ENCODE measurements at places on chromosomes 2 and 18. TPM values are rescaled to one million over a fixed set of nuclear protein-coding genes. Genes with fewer than 3 reads are reported as not detected.

GRCh38 chr2:17934721-17935120 lies 56.3 kb downstream of the KCNS3 start:
- H3K27me3 ChIP-seq = no peaks in the 10 kb centered on the region
- no peak overlapping the region for H3K27ac ChIP-seq
- no peak overlapping the region for H3K4me3 ChIP-seq

DNA sequence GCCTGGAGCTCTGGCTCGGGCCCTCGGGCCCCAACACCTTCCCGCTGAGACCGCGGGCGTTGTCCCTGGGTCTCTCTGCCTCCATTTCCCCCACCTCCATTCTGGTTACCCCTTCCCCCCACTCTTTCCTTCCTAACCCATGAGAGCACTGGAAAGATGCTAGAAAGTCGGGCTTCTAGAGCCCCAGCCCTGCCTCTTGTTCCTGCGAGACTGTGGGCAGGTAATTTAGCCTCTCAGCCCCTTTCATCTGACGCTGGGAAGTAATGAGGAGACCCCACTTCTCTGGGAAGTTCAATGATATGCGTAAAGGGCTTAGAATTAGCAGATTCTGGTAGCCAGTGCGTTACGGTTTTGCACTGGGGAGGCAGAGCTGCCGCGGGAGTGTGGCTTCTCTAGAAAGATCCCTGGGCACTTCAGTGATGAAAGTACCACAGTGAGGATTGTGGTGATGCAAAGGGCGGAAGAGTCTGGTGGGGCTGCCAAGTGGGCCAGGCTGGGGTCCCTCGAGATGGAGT lies 16.2 kb upstream of the ECEL1 start:
- no peak overlapping the region for H3K27ac ChIP-seq
- H3K4me1 ChIP-seq = peaks cover 8% of the 10 kb centered on the region
- DNase-seq = no peak
- no peaks in the 10 kb centered on the region for H3K27me3 ChIP-seq
- no peak overlapping the region for H3K4me3 ChIP-seq
- no peaks in the 10 kb centered on the region for H3K36me3 ChIP-seq

GRCh38 chr18:58101291-58101794 lies 57.3 kb downstream of the NEDD4L start:
- DNase-seq = no peak
- peaks cover 55% of the 10 kb centered on the region for H3K4me1 ChIP-seq

DOK6 gene
- total RNA-seq = 2.9 TPM

DNA sequence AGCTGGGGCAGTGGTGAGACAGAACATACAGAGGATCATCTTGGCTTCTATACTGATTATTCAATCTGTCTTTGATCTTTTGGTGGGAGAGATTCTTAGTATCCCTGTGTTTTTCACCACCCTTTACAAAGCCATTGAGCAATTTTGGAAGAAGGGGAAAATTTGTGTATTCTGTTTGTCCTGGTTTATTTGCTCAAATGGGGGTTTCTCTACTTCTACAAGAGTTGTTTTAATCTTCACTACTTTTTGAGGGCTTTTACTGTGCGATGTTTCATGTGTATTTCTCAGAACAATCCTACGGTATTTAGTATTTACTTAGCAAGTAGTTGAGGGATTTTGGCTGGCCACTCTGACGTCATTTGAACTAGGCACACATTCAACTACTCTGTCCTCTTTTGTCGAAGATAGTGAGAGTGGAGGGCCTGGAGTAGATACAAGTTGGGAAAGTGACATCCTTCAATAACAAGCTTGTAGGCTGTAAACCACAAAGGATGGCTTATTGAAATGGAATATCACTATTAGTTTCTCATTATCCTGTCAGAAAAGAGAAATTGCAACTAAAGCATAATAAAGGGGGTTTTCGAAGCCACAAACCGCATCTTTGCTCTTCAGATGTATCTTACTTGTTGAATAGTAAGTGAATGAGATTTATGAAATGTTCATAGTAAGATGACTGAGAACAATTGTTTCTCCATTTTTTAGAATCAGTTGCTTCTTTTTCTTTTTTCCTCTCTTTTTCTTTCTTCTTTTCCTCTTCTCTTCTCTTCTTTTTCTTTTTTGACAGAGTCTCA lies 24.8 kb downstream of the FMNL2 start:
- peak; percentile 44 for DNase-seq
- no peaks in the 10 kb centered on the region for H3K27me3 ChIP-seq
- H3K4me3 ChIP-seq = no peak overlapping the region
- H3K27ac ChIP-seq = peak overlapping the region; percentile 70
- no peaks in the 10 kb centered on the region for H3K36me3 ChIP-seq
- H3K4me1 ChIP-seq = peaks cover 35% of the 10 kb centered on the region

DNA sequence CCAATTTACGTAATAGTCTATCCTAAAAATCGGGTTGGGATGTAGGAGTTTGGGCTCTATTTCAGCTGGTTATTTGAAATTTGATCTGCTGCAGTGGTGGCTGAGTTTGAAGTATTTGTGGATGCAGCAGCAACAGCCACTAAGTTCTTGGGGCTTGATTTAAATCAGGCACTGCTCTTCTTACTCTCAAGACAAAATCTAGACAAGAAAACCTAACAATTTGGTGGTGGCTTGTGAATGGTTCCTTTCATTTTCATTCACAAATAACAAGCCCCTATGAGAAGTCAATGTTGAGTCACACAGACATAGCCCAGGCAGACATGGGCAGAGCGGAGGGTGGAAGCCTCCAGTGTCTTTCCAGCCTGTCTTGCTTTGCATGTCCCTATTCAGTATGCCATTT lies 199.3 kb downstream of the LTBP1 start:
- H3K4me1 ChIP-seq = no peaks in the 10 kb centered on the region
- DNase-seq = no peak
- H3K4me3 ChIP-seq = no peak overlapping the region
- H3K27ac ChIP-seq = no peak overlapping the region
- no peaks in the 10 kb centered on the region for H3K36me3 ChIP-seq
- no peaks in the 10 kb centered on the region for H3K27me3 ChIP-seq

DNA sequence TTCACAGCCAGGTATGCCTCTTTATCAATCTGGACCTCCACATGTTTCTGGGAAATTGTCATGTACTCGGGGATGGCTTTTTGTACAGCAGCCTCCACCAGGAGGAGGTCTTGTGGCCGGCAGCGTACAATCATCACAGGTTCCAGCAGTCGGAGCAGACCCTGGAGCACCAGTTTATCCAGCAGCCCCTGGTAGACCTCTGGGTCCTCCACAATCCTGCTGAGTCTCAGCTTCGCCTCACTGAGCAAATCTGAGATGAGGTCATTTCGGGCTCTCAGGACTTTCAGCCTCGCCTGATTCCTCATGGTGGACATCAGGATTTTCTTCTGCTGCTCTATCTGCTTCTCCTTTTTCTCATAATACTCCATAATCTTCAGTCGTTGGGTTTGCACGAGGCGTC lies 32.8 kb downstream of the TMEM247 start:
- H3K4me1 ChIP-seq = no peaks in the 10 kb centered on the region
- DNase-seq = no peak
- no peaks in the 10 kb centered on the region for H3K27me3 ChIP-seq
- H3K36me3 ChIP-seq = no peaks in the 10 kb centered on the region
- no peak overlapping the region for H3K27ac ChIP-seq

- no peaks in the 10 kb centered on the region for H3K36me3 ChIP-seq
- no peak overlapping the region for H3K4me3 ChIP-seq
- no peaks in the 10 kb centered on the region for H3K4me1 ChIP-seq
These were observed 246.1 kb downstream of the BCL2 start for GRCh38 chr18:63073481-63073880.

CCDC150 gene
- 3.2 TPM for total RNA-seq

DNA sequence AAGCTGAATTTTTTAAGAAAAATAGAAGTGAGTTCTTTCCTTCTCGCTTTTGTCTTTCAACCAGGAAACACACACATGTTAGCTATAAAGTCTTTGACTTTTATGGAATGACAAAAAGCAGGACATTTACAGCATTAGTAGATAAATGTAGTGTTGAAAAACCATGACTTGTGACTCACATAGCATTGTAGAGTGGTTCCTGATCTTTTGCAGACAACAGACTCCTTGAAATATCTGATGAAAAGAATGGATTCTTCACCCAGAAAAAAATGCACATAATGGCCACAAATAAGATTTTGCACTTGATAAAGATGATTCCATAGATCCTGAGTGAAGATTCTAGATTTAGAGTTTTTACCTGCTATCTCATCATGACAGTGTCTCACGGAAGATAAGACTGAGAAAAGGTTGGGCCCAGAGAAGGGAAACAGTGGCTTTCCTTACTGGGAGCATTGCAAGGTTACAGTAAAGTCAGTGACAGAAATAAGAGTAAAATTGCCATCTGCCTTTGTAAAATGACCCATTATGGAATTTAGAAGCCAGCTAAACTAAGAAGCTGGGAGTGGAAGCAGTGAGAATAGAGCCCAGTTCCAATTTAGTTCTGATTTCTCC lies 14.0 kb downstream of the SMARCAL1 start:
- H3K4me1 ChIP-seq = no peaks in the 10 kb centered on the region
- H3K4me3 ChIP-seq = no peak overlapping the region
- H3K36me3 ChIP-seq = peaks cover 74% of the 10 kb centered on the region
- H3K27me3 ChIP-seq = no peaks in the 10 kb centered on the region
- DNase-seq = no peak
- no peak overlapping the region for H3K27ac ChIP-seq

ALPI gene
- not detected for total RNA-seq

- H3K4me1 ChIP-seq = peaks cover 7% of the 10 kb centered on the region
- no peaks in the 10 kb centered on the region for H3K27me3 ChIP-seq
- H3K36me3 ChIP-seq = no peaks in the 10 kb centered on the region
- no peak overlapping the region for H3K27ac ChIP-seq
- DNase-seq = no peak
These were observed 1246.0 kb upstream of the ZEB2 start for GRCh38 chr2:145765874-145766273.

- H3K4me1 ChIP-seq = peaks cover under 1% of the 10 kb centered on the region
- no peak overlapping the region for H3K27ac ChIP-seq
- no peaks in the 10 kb centered on the region for H3K27me3 ChIP-seq
- H3K36me3 ChIP-seq = no peaks in the 10 kb centered on the region
These were observed 609.0 kb downstream of the IRS1 start for GRCh38 chr2:226190479-226191252.

ZNF24 gene
- total RNA-seq = 54.9 TPM

MDH1B gene
- total RNA-seq = 5.0 TPM

SERPINB3 gene
- total RNA-seq = not detected

GRCh38 chr2:140842110-140842509 lies 1288.7 kb downstream of the LRP1B start:
- H3K36me3 ChIP-seq = no peaks in the 10 kb centered on the region
- no peak overlapping the region for H3K27ac ChIP-seq
- no peak overlapping the region for H3K4me3 ChIP-seq
- DNase-seq = no peak
- H3K27me3 ChIP-seq = no peaks in the 10 kb centered on the region

DNA sequence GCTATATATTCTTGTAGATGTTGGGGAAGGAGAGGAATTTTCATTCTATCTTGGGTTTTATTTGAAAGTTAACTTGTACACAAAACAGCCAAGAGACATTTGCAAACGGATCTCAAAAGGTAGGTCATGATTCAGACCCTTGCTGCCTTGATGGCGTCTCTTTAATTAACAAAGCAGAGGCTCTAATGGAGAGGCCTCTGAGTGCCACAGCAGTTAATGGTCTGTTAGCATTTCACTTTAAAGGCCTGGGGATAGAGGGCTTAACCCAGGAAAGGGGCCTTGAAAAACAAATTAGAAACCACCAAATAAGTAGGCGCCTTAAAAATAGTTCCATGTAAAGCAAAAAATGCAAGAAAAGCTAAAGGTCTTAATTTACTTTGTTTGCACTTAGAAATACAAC lies 836.9 kb upstream of the CELF4 start:
- H3K27me3 ChIP-seq = no peaks in the 10 kb centered on the region
- no peak overlapping the region for H3K4me3 ChIP-seq
- no peaks in the 10 kb centered on the region for H3K36me3 ChIP-seq
- H3K4me1 ChIP-seq = no peaks in the 10 kb centered on the region

CKAP2L gene
- total RNA-seq = 0.13 TPM

GRCh38 chr18:23550898-23551297 lies 35.4 kb downstream of the NPC1 start:
- peak overlapping the region; percentile 44 for H3K27ac ChIP-seq
- peaks cover 11% of the 10 kb centered on the region for H3K4me1 ChIP-seq
- no peak overlapping the region for H3K4me3 ChIP-seq
- H3K27me3 ChIP-seq = no peaks in the 10 kb centered on the region
- H3K36me3 ChIP-seq = peaks cover 28% of the 10 kb centered on the region

CERKL gene
- total RNA-seq = not detected

DNA sequence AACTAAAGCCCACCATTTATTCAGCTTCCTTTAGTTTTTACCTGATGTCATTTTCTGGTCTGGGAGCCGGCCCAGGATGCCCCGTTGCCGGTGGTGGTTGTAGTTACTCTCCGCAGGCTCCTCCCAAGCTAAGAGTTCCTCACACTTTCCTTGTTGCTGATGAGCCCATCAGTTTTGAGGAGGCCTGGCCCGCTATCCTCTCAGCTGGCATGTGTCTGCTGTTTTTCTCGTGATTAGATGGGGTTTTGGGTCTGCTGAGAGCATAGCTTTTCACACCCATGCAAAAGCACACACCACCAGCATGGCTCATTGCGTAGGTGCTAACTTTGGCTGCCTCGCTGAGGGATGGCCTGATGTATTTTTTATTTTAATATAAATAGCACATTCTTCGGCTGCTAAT lies 72.1 kb downstream of the PSMG2 start:
- no peaks in the 10 kb centered on the region for H3K27me3 ChIP-seq
- H3K4me3 ChIP-seq = no peak overlapping the region
- H3K4me1 ChIP-seq = no peaks in the 10 kb centered on the region
- no peak for DNase-seq
- H3K27ac ChIP-seq = no peak overlapping the region

VWC2L gene
- not detected for total RNA-seq

GRCh38 chr18:48959921-48960920 lies 9.5 kb upstream of the SMAD7 start:
- peaks cover 14% of the 10 kb centered on the region for H3K4me1 ChIP-seq
- H3K36me3 ChIP-seq = no peaks in the 10 kb centered on the region
- no peak overlapping the region for H3K4me3 ChIP-seq
- DNase-seq = no peak
- H3K27me3 ChIP-seq = no peaks in the 10 kb centered on the region

KYNU gene
- 6.7 TPM for total RNA-seq

- no peaks in the 10 kb centered on the region for H3K36me3 ChIP-seq
- H3K4me3 ChIP-seq = no peak overlapping the region
- no peak overlapping the region for H3K27ac ChIP-seq
- DNase-seq = no peak
These were observed 562.3 kb downstream of the SOX11 start for GRCh38 chr2:6254441-6254840.

- H3K4me1 ChIP-seq = peaks cover 14% of the 10 kb centered on the region
- H3K36me3 ChIP-seq = no peaks in the 10 kb centered on the region
- no peak for DNase-seq
- H3K27ac ChIP-seq = no peak overlapping the region
These were observed 56.4 kb downstream of the MAP4K4 start for GRCh38 chr2:101753720-101754490.

DNA sequence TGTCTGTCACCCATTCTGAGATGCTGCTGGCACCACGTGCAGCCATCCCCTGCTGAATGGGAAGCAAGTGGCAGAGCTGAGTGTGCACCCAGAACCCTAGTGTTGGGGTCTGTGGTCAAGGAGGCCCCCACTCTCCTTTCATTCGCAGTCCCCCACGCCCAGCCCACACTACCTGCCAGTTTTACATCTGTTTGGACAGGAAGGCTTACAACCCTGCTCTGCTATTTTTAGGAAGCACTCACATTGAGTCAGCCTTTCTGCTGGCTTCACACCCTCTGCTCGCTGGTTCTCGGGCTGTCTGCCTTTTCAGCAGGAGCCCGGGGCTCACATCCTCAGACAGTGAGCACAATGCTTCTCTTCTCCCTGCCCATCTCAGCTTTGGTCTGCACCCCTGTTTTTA lies 10.7 kb upstream of the ADCY3 start:
- no peak overlapping the region for H3K27ac ChIP-seq
- no peak overlapping the region for H3K4me3 ChIP-seq
- H3K4me1 ChIP-seq = no peaks in the 10 kb centered on the region
- no peaks in the 10 kb centered on the region for H3K27me3 ChIP-seq

- H3K27me3 ChIP-seq = no peaks in the 10 kb centered on the region
- no peak overlapping the region for H3K4me3 ChIP-seq
- H3K36me3 ChIP-seq = no peaks in the 10 kb centered on the region
- no peak overlapping the region for H3K27ac ChIP-seq
- no peak for DNase-seq
These were observed 96.2 kb downstream of the MYO1B start for GRCh38 chr2:191341436-191341835.
